ENCODE measurements at places on chromosomes 4 and X. TPM values are rescaled to one million over a fixed set of nuclear protein-coding genes. Genes with fewer than 3 reads are reported as not detected.

GRCh38 chr4:97892592-97893266, 250.5 kb downstream of the STPG2 start:
- H3K4me1 ChIP-seq, result no peaks in the 10 kb centered on the region
- H3K27me3 ChIP-seq, result no peaks in the 10 kb centered on the region
- H3K4me3 ChIP-seq, result no peak overlapping the region

GAGE1 gene
- not detected for total RNA-seq

DNA sequence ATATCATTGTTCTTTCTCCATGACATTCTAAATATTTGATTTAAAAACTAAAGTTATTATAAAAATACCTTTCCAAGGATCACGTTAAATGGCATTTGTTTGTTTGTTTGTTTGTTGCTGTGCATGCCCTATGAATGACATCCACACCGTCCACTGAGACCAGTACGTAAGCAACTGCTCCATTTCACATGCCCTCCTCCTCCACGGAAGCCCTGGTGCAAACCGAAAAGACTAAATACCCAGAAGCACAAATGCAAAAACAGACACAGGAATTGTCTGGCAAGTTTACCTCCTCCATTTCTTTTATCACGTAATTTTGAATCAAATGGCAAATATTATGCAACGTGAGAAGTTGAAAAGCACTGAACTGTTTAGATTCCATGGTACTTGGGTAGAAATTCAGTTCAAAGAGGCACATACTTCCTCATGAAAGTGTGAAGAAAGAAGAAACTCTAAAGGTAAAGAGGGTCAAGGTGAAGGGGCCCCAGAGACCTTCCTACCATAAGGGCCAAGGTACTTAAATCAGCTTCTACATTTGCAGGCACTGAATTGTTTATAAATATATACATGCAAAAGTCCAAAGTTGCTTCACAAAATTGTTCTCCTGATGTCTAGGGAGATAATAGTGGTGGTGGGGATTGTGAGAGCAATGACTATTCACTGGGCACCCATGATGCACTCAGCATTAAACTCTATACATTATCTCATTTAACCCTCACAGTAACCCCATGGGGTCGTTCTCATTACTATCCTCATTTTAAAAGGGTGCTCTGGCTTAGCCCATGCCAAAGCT, 23.4 kb downstream of the IRF2 start:
- no peak for DNase-seq
- H3K4me1 ChIP-seq, result peaks cover 74% of the 10 kb centered on the region
- no peak overlapping the region for H3K27ac ChIP-seq
- no peaks in the 10 kb centered on the region for H3K27me3 ChIP-seq

GRCh38 chrX:54415534-54416350, 24.5 kb upstream of the TSR2 start:
- no peak overlapping the region for H3K4me3 ChIP-seq
- peaks cover 3% of the 10 kb centered on the region for H3K4me1 ChIP-seq
- no peak for DNase-seq
- H3K27me3 ChIP-seq, result peaks cover 12% of the 10 kb centered on the region
- no peak overlapping the region for H3K27ac ChIP-seq
- no peaks in the 10 kb centered on the region for H3K36me3 ChIP-seq

DNA sequence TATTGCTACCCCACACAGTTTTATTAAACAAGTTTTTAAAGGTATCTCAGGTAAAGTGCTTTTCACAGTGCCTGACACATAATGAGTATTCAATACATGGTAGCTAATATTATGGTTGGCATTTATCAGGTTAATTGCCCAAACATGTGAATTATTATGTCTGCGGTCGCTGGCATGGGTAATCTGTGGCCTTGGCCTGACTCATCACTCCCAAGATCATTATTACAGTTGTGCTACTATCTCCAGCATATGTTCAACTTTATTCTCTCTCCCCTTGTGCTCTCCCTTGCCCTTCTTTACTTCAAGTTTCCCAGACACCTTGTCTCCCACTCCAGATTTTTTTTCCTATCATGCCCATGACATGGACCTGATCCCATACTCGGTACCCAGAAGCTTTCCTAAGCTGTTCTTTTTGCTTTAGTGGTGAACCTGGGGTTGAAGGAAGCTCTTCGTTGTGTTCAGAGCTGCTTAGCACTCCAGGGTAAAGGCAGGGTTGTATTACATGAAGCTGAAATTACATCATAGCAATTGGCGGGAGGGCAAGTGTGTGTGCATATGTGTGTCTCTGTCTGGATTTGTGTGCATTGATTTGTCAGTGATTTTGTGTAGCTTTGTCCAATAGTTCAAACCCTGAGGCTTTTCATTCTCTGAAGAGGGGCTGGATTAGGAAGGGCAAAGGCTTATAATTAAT, 176.5 kb upstream of the NRK start:
- DNase-seq, result no peak
- H3K4me3 ChIP-seq, result no peak overlapping the region
- H3K4me1 ChIP-seq, result no peaks in the 10 kb centered on the region

DNA sequence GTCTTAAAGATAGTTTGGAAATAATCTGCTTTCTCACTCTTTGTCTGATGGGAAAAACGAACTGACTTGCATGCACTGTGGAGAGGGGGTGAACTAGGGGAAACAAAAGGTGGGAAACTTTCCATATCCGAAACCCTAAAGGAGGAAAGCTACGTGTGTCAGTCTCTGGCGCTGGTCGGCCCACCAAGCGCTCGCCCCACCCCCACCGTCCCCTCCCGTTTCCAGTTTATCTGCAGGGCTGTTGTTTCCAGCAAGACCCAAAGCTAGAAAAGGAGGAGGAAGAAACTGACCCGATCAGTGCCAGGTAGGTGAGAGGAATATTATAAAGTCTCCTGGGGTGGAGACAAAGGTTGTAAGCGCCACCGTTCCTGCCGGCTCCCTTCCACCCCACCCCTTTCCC, 552 bp downstream of the TCEAL9 start:
- H3K27me3 ChIP-seq, result no peaks in the 10 kb centered on the region
- no peak overlapping the region for H3K27ac ChIP-seq
- DNase-seq, result no peak

GATB gene
- total RNA-seq, result 25.6 TPM

- peaks cover 5% of the 10 kb centered on the region for H3K27me3 ChIP-seq
- H3K27ac ChIP-seq, result no peak overlapping the region
- no peak overlapping the region for H3K4me3 ChIP-seq
- H3K4me1 ChIP-seq, result no peaks in the 10 kb centered on the region
- H3K36me3 ChIP-seq, result no peaks in the 10 kb centered on the region
Observed at GRCh38 chrX:15221321-15221720, 48.6 kb downstream of the ASB9 start.

KLB gene
- not detected for total RNA-seq

GRCh38 chr4:140296335-140297220, 76.9 kb upstream of the SCOC start:
- peaks cover 2% of the 10 kb centered on the region for H3K4me1 ChIP-seq
- no peak overlapping the region for H3K27ac ChIP-seq
- H3K4me3 ChIP-seq, result no peak overlapping the region
- H3K36me3 ChIP-seq, result no peaks in the 10 kb centered on the region
- H3K27me3 ChIP-seq, result peaks cover 2% of the 10 kb centered on the region
